Epithelial cell of proximal tubule (primary cell): ENCODE measurements at places on chromosomes 13 and 19.
A peak's percentile ranks its signal among the peaks of the same experiment; 100 is the strongest.

- no peak for DNase-seq
These were observed 1554.9 kb downstream of the EFNB2 start for GRCh38 chr13:104980586-104980985.

- DNase-seq, result no peak
These were observed 463.9 kb upstream of the MIR17HG start for GRCh38 chr13:90883592-90883991.

DNA sequence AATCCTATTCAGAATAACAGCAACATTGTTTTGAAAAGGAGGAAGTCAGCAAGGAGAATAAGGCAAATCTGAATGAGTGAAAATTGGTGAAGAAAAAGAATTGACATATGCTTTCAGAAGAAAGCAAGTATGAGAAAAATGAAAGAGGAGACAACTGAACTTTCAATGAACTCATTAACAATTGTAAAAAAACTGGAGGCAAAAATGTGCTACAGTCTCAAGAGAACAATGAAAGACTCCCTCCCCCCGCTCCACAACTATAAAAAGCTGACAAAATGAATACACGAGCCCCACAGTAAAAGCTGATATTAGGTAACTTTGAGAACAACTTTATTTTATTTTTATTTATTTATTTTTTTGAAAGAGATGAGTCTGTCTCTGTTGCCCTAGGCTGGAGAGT is 373.1 kb downstream of the DIAPH3 start:
- no peak for DNase-seq

GRCh38 chr19:42281146-42281826 is 12.2 kb downstream of the CIC start:
- DNase-seq, result no peak

- no peak for DNase-seq
These were observed 426.4 kb downstream of the SLITRK5 start for GRCh38 chr13:88097541-88097940.

DNA sequence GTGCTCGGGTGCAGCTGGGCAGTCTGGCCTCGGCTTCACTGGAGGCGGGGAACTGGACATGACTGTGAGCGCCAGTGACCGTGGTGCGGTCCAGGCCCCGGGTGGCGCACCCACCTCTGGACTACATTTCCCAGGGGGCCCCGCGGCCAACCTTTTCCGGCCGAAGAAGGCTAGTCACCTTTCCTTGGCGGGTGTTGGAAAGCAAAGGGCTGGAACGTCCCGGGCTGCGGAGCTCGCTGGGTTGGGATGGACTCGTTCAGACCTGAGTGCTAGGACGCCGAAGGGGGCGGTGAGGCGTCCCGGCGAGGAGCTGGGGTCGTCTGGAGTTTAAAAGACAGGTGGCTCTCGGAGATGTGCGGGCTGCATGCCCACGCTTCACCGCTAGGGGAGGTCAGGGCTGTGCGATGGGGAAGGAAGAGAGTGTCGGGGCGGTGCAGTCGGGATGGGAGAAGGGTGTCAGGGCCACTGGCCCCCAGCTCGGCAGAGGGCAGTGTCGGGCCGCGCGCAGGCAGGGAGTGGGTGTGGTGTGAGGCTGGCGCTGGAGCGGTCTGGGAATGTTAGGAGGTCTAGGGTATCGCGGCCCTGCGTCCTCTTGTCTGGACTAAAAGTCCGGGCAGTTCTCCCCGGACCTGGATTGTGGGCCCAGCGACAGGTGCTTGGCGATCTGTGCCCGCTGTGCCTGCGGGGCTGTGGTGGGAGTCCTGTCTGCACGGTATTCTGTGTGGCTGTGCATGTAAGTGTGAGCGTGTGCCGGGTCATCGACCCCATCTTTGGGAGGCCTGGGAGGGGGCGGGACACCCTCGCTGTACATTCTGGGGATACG is 57.1 kb downstream of the ZNF568 start:
- peak; percentile 22 for DNase-seq

DNA sequence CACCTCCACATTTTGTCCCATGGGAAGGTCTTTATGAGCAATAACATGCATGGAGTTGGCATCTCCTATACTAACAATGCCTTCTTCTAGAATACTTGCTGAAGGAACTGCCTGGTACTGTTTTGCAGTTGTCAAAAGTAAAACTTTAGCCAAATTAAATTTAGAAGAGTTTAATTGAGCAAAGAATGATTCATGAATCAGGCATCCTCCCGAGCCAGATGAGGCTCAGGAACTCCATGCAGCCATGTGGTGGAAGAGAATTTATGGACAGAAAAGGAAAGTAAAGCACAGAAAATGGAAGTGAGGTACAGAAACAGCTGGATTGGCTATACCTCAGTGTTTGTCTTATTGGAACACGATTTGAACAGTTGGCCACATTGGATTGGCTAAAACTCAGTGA is 1081.9 kb downstream of the SLITRK1 start:
- DNase-seq, result no peak
